ENCODE measurements at places on chromosomes 12 and 14. TPM values are rescaled to one million over a fixed set of nuclear protein-coding genes. Genes with fewer than 3 reads are reported as not detected.

NOVA1 gene
- 16.9 TPM for total RNA-seq

CPNE6 gene
- total RNA-seq: not detected

SERPINA4 gene
- not detected for total RNA-seq

KIF21A gene
- 10.8 TPM for total RNA-seq

RTL1 gene
- not detected for total RNA-seq

RNASE3 gene
- not detected for total RNA-seq

HSPA2 gene
- 2.5 TPM for total RNA-seq

TEAD4 gene
- 18.9 TPM for total RNA-seq
